ENCODE measurements at places on chromosomes 5 and 9. TPM values are rescaled to one million over a fixed set of nuclear protein-coding genes. Genes with fewer than 3 reads are reported as not detected.

Gene EIF4E1B
- polyA plus RNA-seq, result not detected

GRCh38 chr5:60271517-60271916 lies 378.0 kb upstream of the PDE4D start:
- no peaks in the 10 kb centered on the region for H3K27me3 ChIP-seq
- no peaks in the 10 kb centered on the region for H3K36me3 ChIP-seq
- H3K4me1 ChIP-seq, result no peaks in the 10 kb centered on the region
- no peak overlapping the region for H3K4me3 ChIP-seq

- no peak overlapping the region for H3K4me3 ChIP-seq
- H3K27me3 ChIP-seq, result peaks cover 90% of the 10 kb centered on the region
- DNase-seq, result no peak
Measured at GRCh38 chr5:51389288-51389576, 6.0 kb downstream of the ISL1 start.

- H3K4me3 ChIP-seq, result no peak overlapping the region
- DNase-seq, result no peak
- H3K27me3 ChIP-seq, result no peaks in the 10 kb centered on the region
- no peaks in the 10 kb centered on the region for H3K4me1 ChIP-seq
- no peak overlapping the region for H3K27ac ChIP-seq
Measured at GRCh38 chr5:151862811-151863472, 61.7 kb downstream of the GLRA1 start.
